ENCODE measurements at places on chromosomes 3 and 15. TPM values are rescaled to one million over a fixed set of nuclear protein-coding genes. Genes with fewer than 3 reads are reported as not detected.

The KBTBD12 gene
- total RNA-seq, result 0.29 TPM

DNA sequence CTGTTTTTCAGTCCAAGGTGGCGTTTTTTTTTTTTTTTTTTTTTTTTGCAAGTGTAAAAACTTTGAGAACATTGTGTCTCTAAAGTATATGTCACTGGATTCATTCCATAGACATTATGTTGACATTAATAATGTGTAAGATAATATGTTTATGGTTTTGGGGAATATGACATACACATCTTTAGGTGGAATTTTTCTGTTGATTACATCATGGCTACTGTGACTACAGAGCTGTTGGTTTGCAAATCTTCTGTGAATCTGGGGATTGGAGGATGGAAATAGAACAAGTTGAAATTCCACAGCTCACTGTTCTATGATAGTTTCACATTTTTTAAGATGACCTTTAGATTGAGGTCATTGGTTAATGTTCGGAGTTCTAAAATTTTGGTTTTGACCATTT lies 24.4 kb upstream of the PLSCR2 start:
- DNase-seq, result no peak
- no peak overlapping the region for H3K4me3 ChIP-seq
- no peak overlapping the region for H3K27ac ChIP-seq
- H3K4me1 ChIP-seq, result no peaks in the 10 kb centered on the region
- H3K36me3 ChIP-seq, result peaks cover 2% of the 10 kb centered on the region

DNA sequence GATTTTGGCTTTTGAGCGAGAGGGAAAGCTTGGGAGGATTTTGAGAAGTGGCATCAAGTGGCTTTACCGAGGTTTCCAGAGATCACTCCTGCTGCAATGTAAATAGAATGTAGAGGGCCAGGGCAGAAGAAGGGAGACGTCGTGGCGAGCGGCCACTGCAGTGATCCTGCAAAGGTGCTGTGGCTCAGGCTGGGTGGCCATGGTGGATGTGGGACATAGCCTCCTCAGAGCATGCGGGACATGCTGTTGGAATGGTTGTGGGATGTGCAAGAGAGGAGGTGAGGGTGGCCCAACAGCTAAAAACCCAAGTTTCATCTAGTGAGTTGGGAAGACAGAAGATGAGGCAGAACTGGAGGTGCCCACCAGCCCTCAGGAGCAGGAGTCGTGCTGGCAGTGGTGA lies 3.1 kb upstream of the ATP10A start:
- H3K36me3 ChIP-seq, result no peaks in the 10 kb centered on the region
- H3K27ac ChIP-seq, result no peak overlapping the region
- H3K4me3 ChIP-seq, result no peak overlapping the region
- peaks cover 63% of the 10 kb centered on the region for H3K27me3 ChIP-seq

The CYP8B1 gene
- not detected for total RNA-seq

- H3K4me3 ChIP-seq, result no peak overlapping the region
- peaks cover 34% of the 10 kb centered on the region for H3K36me3 ChIP-seq
- peaks cover 3% of the 10 kb centered on the region for H3K4me1 ChIP-seq
- no peak for DNase-seq
- peak overlapping the region; percentile 11 for H3K27ac ChIP-seq
Measured at GRCh38 chr3:154275292-154275691, 49.0 kb downstream of the DHX36 start.

DNA sequence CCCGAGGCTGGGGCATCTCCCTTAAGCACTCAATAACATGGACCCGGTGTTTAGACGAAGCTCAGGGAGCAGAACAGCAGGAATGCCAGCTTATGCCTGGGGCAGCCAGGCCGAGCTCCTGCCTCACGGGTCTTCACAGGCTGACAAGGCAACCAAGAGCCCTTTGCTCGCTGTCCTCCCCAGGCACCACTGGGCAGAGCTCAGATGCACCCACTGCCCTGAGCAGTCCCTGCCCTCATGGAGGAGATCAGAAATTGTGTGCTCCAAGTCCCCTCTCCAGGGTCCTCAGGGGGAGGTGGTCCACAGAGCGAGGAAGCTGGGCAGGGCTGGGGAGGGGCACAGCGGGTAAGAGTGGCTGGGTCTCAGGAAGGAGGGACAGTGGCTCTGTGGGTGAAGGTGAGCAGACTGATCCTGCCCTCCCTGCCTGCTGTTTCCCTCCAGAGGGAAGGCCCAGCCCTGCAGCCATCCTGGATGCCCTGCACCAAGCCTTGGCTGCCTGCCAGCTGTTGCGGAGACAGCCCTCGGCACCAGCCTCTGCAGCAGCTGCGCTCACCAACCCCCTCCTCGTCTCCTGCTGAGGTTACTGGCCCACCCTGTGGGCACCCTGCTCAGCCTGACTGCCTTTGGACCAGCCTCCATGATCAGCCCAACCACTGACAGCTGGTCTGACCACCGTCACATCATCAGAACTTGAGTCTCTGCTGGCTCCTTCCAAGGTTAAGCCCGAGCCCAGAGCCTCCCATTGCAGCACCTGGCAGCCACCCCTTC lies 21.1 kb upstream of the GP9 start:
- DNase-seq, result no peak
- H3K27ac ChIP-seq, result no peak overlapping the region
- no peak overlapping the region for H3K4me3 ChIP-seq
- H3K27me3 ChIP-seq, result peaks cover 12% of the 10 kb centered on the region
- H3K4me1 ChIP-seq, result peaks cover 6% of the 10 kb centered on the region

- H3K36me3 ChIP-seq, result peaks cover 1% of the 10 kb centered on the region
- no peak overlapping the region for H3K27ac ChIP-seq
- H3K4me3 ChIP-seq, result no peak overlapping the region
Measured at GRCh38 chr3:141677701-141678100, 60.4 kb upstream of the RNF7 start.
